Esophagus muscularis mucosa (tissue), 4 donors: ENCODE measurements at places on chromosomes 12 and 14. TPM values are rescaled to one million over a fixed set of nuclear protein-coding genes. Genes with fewer than 3 reads are reported as not detected.

DNA sequence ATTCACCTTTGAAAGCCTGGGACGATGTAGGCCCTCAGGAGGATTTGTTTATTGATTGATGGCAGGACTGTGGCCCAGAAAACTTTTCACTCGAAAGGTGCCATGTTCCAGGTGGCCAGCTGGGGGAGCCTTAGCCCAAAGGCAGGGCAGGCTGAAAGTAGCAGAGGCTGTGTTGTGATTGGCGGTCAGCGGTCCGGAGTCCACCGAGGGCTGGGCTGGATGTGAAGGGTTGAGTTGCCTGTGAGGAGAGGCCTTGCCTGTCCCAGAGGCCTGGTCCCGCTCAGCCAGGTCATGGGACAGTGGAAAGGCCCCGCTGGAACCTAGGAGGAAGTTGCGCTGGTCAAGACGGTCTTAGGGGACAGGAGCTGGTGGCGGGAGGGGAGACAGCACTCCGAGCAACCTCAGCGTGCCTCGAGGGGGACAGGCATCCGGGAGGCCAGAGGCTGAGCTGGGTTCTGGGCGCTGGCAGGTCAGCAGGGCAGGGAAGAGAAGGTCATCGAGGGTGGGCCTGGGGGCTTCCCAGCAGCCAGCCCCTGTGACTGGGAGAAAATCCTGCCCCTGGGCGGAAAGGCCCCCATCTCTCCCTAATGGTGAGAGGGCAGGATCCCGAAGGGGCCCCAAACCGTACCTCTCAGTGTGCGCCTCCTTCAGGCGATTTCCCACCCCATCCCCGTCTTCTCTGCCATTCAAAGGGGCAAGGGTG is 26.3 kb downstream of the CMA1 start:
- no peaks in the 10 kb centered on the region for H3K4me1 ChIP-seq
- H3K27ac ChIP-seq: no peak overlapping the region
- no peak overlapping the region for H3K4me3 ChIP-seq
- no peaks in the 10 kb centered on the region for H3K36me3 ChIP-seq

GRCh38 chr14:48704639-48705038 is 881.5 kb downstream of the RPS29 start:
- H3K27ac ChIP-seq: no peak overlapping the region
- DNase-seq: no peak
- no peaks in the 10 kb centered on the region for H3K27me3 ChIP-seq
- peaks cover 7% of the 10 kb centered on the region for H3K4me1 ChIP-seq
- no peak overlapping the region for H3K4me3 ChIP-seq

GRCh38 chr12:79925492-79925891 is 9.4 kb downstream of the PPP1R12A start:
- H3K36me3 ChIP-seq: no peaks in the 10 kb centered on the region
- no peak for DNase-seq
- H3K27ac ChIP-seq: peak overlapping the region; percentile 43
- no peak overlapping the region for H3K4me3 ChIP-seq
- H3K27me3 ChIP-seq: no peaks in the 10 kb centered on the region

PRH1 gene
- 13.4 TPM for total RNA-seq

EPS8 gene
- 78.0 TPM for total RNA-seq

GRCh38 chr12:19946550-19946949 is 421.8 kb upstream of the PDE3A start:
- no peak overlapping the region for H3K27ac ChIP-seq
- H3K4me3 ChIP-seq: no peak overlapping the region
- no peaks in the 10 kb centered on the region for H3K27me3 ChIP-seq
- no peak for DNase-seq
- H3K4me1 ChIP-seq: peaks cover 4% of the 10 kb centered on the region

DNA sequence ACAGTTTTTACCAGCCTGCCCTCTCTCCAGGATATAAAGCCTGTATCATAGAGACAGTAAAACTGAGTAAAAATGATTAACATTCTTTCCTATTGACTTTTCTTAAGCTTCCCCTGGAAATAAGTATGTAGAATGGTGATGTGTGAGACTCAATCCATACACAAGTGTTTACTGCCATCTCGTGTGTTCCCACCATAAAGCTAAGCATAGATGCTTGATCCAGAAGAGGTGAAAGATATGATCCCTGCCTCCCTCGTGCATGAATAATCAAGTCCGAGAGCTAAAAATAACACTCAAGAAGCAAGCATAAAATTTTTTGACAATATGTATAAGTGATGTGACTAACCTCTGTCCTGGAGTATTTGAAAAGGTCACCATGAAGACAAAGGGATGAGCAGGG is 16.9 kb upstream of the GSG1 start:
- no peak for DNase-seq
- no peak overlapping the region for H3K4me3 ChIP-seq
- H3K4me1 ChIP-seq: no peaks in the 10 kb centered on the region
- no peaks in the 10 kb centered on the region for H3K27me3 ChIP-seq
- H3K27ac ChIP-seq: no peak overlapping the region

GRCh38 chr14:94702629-94703028 is 67.3 kb downstream of the GSC start:
- DNase-seq: no peak
- no peaks in the 10 kb centered on the region for H3K4me1 ChIP-seq
- H3K27me3 ChIP-seq: no peaks in the 10 kb centered on the region

- DNase-seq: no peak
- no peak overlapping the region for H3K27ac ChIP-seq
- H3K27me3 ChIP-seq: no peaks in the 10 kb centered on the region
- H3K4me3 ChIP-seq: no peak overlapping the region
- no peaks in the 10 kb centered on the region for H3K4me1 ChIP-seq
- H3K36me3 ChIP-seq: no peaks in the 10 kb centered on the region
Observed at GRCh38 chr14:54453252-54453651, 12.1 kb upstream of the CNIH1 start.

BMP4 gene
- 16.0 TPM for total RNA-seq

- peaks cover 38% of the 10 kb centered on the region for H3K4me1 ChIP-seq
- DNase-seq: no peak
- H3K4me3 ChIP-seq: no peak overlapping the region
- H3K36me3 ChIP-seq: no peaks in the 10 kb centered on the region
Observed at GRCh38 chr12:46459861-46460545, 87.4 kb upstream of the SLC38A2 start.

DNA sequence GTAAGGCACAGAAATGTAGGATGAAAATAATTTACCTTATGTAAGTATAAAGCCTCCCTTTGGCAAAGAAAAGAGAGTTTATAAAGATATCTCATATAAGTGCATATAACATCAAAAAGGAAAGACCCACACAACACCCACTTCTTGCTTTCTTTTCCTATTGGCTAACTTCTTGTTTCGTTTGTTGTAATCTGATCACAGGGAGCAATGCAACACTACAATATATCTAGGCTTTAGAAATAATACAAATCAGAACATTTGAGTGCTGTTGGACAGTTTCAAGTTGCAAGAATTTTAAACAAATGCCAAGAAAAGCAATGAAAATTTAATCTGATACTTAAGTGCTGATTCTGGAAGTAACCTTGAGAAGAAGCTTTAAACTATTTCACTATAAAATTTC is 1.3 kb downstream of the FGD6 start:
- no peaks in the 10 kb centered on the region for H3K27me3 ChIP-seq
- H3K36me3 ChIP-seq: no peaks in the 10 kb centered on the region
- peak overlapping the region; percentile 89 for H3K4me3 ChIP-seq

TSPAN19 gene
- total RNA-seq: not detected

DNA sequence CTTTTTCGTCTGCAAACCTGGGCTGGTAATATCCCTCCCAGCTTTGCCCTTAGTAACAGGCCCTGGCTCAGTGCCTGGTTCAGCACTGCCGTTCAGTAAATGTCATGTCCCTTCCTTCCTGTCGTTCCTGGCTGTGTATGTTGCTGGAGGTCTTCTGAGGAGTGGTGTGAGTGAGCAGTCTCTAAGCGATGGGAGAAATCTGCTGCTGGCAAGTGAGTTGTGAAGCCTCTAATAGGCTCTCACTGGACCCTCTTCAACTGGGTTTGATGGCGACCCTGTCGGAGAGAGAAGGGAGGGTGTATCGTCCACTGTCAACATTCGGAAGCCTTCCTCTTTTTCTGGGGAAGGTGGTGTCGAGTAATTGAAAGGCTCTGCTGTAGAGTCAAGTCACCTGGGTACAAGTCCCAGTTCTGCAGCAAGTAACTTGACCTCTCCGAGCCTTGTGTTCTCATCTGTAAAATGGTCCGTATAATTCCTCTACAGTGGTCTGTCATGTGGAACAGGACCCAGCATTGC is 62.8 kb downstream of the HRK start:
- H3K27me3 ChIP-seq: no peaks in the 10 kb centered on the region
- peaks cover 9% of the 10 kb centered on the region for H3K4me1 ChIP-seq
- no peak for DNase-seq
- peak overlapping the region; percentile 70 for H3K4me3 ChIP-seq

NYNRIN gene
- 8.0 TPM for total RNA-seq

NID2 gene
- 40.4 TPM for total RNA-seq

DNAJC22 gene
- total RNA-seq: not detected

- H3K4me3 ChIP-seq: no peak overlapping the region
- no peaks in the 10 kb centered on the region for H3K27me3 ChIP-seq
- DNase-seq: no peak
- H3K4me1 ChIP-seq: no peaks in the 10 kb centered on the region
- no peaks in the 10 kb centered on the region for H3K36me3 ChIP-seq
Observed at GRCh38 chr14:49483268-49483667, 102.9 kb downstream of the RPS29 start.

- DNase-seq: no peak
- no peak overlapping the region for H3K4me3 ChIP-seq
- H3K27me3 ChIP-seq: no peaks in the 10 kb centered on the region
- no peaks in the 10 kb centered on the region for H3K4me1 ChIP-seq
- H3K27ac ChIP-seq: no peak overlapping the region
- peaks cover 6% of the 10 kb centered on the region for H3K36me3 ChIP-seq
Observed at GRCh38 chr14:23537351-23538049, 14.1 kb downstream of the ZFHX2 start.

DNA sequence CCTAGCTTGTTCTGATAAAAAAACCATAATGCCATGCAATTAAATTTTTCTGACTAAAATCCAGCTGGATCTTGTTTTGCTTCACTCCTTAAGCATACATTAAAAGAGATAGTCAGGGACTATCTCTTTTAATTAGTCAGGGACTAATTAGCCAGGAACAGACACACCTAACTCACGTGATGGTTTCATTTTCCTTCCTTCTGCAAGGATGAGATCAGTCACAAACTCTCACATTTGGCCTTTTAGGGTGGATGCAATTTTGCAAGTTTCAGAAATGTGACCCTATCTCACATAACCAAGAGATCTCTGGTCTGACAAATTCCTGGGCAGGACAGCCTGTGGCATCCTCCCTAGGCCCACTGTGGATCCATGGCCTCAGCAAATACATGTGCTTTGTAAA is 62.4 kb downstream of the SETD3 start:
- peaks cover 4% of the 10 kb centered on the region for H3K4me1 ChIP-seq
- no peaks in the 10 kb centered on the region for H3K27me3 ChIP-seq
- no peak for DNase-seq
- no peak overlapping the region for H3K27ac ChIP-seq
- no peak overlapping the region for H3K4me3 ChIP-seq
- no peaks in the 10 kb centered on the region for H3K36me3 ChIP-seq

DNA sequence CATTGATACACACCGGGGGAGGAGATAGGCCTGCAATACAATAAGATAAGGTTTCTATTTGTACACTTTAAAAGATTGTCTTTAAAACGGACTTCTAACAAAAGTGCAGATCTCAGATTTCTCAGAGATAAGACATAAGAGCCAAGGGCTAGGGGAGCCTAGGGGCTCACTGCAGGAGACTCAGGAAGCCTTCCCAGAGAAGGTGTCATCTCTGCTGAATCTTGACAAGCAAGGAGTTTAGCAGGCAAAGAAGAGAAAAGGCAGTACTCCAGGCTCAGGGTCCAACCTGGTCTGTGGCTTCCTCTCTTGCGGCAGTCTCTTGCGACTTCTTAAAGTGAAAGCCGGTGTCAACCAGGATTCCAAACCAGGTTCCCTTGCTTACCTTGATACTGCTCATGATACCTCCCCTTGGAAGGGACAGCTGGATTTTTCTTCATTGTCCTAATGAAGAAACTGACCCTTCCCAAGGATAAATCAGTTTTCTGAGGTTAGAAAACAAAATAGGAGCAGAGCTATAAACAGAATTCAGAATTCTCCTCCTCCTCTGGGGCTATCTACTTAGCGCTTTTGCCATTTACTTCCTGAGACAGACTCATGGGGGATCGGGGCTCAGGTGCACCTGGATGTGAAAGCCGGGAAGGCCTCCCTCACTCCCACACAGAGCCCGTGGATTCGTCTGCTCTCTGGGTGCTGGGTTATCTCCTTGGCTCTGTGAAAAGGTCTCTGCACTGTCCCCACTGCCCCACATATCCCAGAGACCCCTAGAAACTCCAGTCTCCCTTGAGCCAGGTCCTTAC is 1.7 kb upstream of the SCNN1A start:
- H3K36me3 ChIP-seq: no peaks in the 10 kb centered on the region
- H3K4me3 ChIP-seq: no peak overlapping the region
- H3K27me3 ChIP-seq: no peaks in the 10 kb centered on the region
- H3K4me1 ChIP-seq: peaks cover 29% of the 10 kb centered on the region

FAM181A gene
- not detected for total RNA-seq

DNA sequence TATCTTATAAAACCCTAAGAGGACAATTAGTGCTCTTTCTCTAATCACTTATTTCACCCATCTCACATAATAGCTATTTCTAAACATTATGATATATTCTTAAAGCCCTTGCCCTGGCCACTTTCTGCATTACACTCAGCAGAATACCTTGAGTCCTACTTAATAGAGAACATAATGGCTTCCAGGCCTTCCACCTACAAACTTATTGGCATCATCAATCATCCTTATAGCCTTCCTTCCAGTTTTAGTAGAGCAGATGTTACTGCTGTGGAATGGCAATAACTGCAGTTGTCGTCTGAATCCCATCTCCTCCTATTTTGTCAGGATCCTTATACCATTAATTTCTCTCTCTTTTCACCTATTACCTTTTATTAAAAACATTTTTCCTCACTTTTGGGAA is 1127.4 kb downstream of the LRFN5 start:
- no peak for DNase-seq
- H3K4me3 ChIP-seq: no peak overlapping the region
- no peaks in the 10 kb centered on the region for H3K4me1 ChIP-seq
- no peaks in the 10 kb centered on the region for H3K36me3 ChIP-seq
- H3K27me3 ChIP-seq: no peaks in the 10 kb centered on the region

DNA sequence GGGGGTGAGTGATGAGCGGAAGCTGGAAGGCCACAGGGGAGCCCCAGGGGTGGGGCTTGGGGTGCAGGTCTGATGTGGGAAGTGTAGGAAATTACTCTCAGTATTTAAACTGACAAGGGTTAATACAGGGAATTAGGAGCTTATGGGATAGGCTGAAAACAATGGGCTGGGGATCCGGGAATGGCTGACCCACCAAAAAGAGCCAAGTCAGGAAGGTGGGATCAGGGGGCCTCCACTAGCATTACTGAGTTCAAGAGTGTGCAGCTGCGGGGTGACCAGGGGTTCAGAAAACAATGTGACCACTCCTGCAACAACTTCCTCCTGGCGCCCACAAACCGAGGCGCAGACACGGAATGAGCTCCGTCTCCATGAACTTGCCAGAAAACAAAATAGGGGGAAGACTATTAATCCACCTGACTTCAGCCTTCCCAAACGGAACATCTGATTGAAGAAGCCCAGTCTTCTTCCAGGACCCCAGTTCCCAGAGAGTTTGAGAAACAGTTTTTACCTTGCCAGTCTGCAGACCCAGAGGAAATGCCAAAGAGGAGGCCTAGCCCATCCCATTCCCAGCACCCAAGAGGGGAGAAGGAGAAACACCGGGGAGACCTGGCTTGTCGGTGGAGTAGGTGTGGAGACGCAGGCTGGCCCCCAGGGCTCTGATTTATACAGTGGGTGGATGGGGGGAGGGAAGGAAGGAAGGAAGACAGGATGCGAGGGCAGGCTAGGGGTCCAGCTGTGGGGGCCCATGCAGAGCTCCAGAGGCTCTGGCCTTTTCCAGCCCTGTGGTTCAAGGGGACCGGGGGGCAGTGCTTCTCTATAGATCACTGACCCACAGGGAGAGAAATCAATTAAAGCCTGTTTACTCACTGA is 16.5 kb upstream of the YY1 start:
- H3K27ac ChIP-seq: peak overlapping the region; percentile 62
- DNase-seq: no peak
- H3K36me3 ChIP-seq: no peaks in the 10 kb centered on the region
- H3K4me3 ChIP-seq: peak overlapping the region; percentile 65
- H3K27me3 ChIP-seq: no peaks in the 10 kb centered on the region
- peaks cover 27% of the 10 kb centered on the region for H3K4me1 ChIP-seq
